Activated CD8-positive, alpha-beta T cell treated with anti-CD3 and anti-CD28 coated beads for 36 hours (primary cell): ENCODE measurements at places on chromosomes 6 and 20. TPM values are rescaled to one million over a fixed set of nuclear protein-coding genes. Genes with fewer than 3 reads are reported as not detected.

The OR12D2 gene
- not detected for total RNA-seq

- H3K4me1 ChIP-seq: no peaks in the 10 kb centered on the region
- no peak overlapping the region for H3K4me3 ChIP-seq
- no peaks in the 10 kb centered on the region for H3K36me3 ChIP-seq
- H3K27me3 ChIP-seq: peaks cover 5% of the 10 kb centered on the region
Observed at GRCh38 chr20:22333885-22334545, 250.4 kb downstream of the FOXA2 start.

The CPXM1 gene
- 2.0 TPM for total RNA-seq

GRCh38 chr6:2558861-2559801 lies 191.6 kb downstream of the MYLK4 start:
- no peaks in the 10 kb centered on the region for H3K36me3 ChIP-seq
- H3K27me3 ChIP-seq: peaks cover 34% of the 10 kb centered on the region
- no peak overlapping the region for H3K27ac ChIP-seq
- peaks cover 11% of the 10 kb centered on the region for H3K4me1 ChIP-seq
- no peak for DNase-seq
- H3K4me3 ChIP-seq: no peak overlapping the region

DNA sequence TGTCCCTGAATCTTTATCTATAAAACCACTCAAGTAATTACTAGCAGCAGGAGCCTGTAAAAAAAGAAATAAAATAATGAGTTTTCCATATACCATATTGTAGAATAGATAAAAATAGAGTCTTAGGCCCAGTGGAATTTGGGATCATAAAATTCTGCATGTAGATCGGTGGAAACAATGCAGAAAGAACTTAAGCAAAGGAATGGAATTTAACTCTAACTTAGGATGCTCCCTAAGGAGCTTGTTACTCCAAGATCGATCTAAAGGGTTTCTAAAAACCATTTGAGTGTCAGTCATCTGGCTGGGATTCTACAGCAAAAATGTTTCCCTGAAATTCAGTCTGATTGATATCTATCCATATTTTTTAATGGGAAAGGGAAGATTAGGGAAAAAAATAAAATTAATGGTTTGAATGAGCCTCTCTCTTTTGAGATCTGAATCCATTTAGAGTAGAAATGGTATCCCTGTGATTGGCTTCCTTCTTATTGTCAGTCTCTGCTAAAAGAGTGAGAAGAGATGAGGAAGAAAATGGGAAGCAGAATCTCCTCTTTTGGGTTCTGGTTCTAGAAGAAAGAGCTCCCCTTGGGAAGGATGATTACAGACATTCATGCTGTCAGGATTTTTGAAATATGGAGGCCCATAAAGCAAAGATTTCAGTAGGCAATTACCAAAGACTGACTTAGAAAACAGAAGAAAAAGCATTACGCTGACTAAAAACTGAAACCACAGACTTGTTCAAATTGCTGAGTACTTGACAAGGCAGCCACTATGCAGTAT lies 564.3 kb upstream of the MARCKS start:
- H3K4me3 ChIP-seq: no peak overlapping the region
- no peaks in the 10 kb centered on the region for H3K4me1 ChIP-seq
- no peaks in the 10 kb centered on the region for H3K36me3 ChIP-seq
- no peaks in the 10 kb centered on the region for H3K27me3 ChIP-seq

The UBD gene
- total RNA-seq: 0.50 TPM

The CNKSR3 gene
- 0.45 TPM for total RNA-seq

- peaks cover 35% of the 10 kb centered on the region for H3K27me3 ChIP-seq
- no peak overlapping the region for H3K27ac ChIP-seq
- H3K4me3 ChIP-seq: no peak overlapping the region
- DNase-seq: no peak
- H3K4me1 ChIP-seq: peaks cover 8% of the 10 kb centered on the region
- no peaks in the 10 kb centered on the region for H3K36me3 ChIP-seq
Observed at GRCh38 chr6:43278524-43279078, 19.5 kb upstream of the SLC22A7 start.

- H3K4me3 ChIP-seq: no peak overlapping the region
- H3K27me3 ChIP-seq: no peaks in the 10 kb centered on the region
- no peak for DNase-seq
- no peak overlapping the region for H3K27ac ChIP-seq
Observed at GRCh38 chr6:53258774-53259155, 90.0 kb downstream of the ELOVL5 start.

GRCh38 chr20:40643891-40644290 lies 45.1 kb downstream of the MAFB start:
- no peaks in the 10 kb centered on the region for H3K4me1 ChIP-seq
- peaks cover 5% of the 10 kb centered on the region for H3K27me3 ChIP-seq
- H3K27ac ChIP-seq: no peak overlapping the region

The MUC22 gene
- total RNA-seq: not detected

GRCh38 chr6:124961777-124962638 lies at the start of gene RNF217:
Gene RNF217, plus strand, starts transcription at chr6:124962437. Its CDS starts 108 bp downstream, at chr6:124962545.
- H3K4me1 ChIP-seq: peaks cover 12% of the 10 kb centered on the region
- no peaks in the 10 kb centered on the region for H3K36me3 ChIP-seq

The ZNF831 gene
- 10.9 TPM for total RNA-seq

The ERMARD gene
- 26.6 TPM for total RNA-seq

The MED23 gene
- total RNA-seq: 25.3 TPM

- H3K4me1 ChIP-seq: no peaks in the 10 kb centered on the region
- no peak overlapping the region for H3K4me3 ChIP-seq
- DNase-seq: no peak
- peaks cover 13% of the 10 kb centered on the region for H3K27me3 ChIP-seq
- no peak overlapping the region for H3K27ac ChIP-seq
Observed at GRCh38 chr6:100432136-100432535, 32.6 kb downstream of the SIM1 start.

The BMP7 gene
- not detected for total RNA-seq

The BNIP5 gene
- total RNA-seq: not detected

DNA sequence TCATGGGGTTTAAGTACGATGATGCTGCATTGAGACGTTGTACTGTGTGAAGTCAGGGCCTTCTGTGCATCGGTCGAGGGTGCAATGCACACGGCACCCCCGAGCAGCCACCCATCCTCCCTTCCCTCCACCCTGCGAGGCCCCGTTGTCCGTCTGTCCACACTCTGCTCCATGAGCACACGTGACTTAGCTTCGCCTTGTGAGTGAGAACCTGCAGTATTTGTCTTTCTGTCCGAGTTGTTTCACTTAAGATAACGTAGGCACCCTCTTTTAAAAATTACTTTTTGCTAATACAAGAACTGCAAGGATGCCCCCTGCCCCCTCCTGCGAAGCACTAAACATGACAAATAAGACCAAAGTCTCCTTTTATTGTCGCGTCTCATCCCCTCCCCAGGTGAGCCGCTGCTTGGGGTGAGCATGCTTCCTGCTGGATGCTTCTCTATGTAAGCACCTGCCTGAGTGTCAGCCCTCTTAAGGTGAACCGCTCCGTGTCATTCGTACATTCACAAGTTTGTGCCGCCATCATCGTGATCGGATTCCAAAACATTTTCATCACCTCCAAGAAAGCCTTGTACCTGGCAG lies 3.6 kb upstream of the RBBP8NL start:
- no peak for DNase-seq
- no peak overlapping the region for H3K4me3 ChIP-seq
- no peaks in the 10 kb centered on the region for H3K4me1 ChIP-seq
- no peak overlapping the region for H3K27ac ChIP-seq
- no peaks in the 10 kb centered on the region for H3K36me3 ChIP-seq
